ENCODE measurements at places on chromosomes 12 and 14.

DNA sequence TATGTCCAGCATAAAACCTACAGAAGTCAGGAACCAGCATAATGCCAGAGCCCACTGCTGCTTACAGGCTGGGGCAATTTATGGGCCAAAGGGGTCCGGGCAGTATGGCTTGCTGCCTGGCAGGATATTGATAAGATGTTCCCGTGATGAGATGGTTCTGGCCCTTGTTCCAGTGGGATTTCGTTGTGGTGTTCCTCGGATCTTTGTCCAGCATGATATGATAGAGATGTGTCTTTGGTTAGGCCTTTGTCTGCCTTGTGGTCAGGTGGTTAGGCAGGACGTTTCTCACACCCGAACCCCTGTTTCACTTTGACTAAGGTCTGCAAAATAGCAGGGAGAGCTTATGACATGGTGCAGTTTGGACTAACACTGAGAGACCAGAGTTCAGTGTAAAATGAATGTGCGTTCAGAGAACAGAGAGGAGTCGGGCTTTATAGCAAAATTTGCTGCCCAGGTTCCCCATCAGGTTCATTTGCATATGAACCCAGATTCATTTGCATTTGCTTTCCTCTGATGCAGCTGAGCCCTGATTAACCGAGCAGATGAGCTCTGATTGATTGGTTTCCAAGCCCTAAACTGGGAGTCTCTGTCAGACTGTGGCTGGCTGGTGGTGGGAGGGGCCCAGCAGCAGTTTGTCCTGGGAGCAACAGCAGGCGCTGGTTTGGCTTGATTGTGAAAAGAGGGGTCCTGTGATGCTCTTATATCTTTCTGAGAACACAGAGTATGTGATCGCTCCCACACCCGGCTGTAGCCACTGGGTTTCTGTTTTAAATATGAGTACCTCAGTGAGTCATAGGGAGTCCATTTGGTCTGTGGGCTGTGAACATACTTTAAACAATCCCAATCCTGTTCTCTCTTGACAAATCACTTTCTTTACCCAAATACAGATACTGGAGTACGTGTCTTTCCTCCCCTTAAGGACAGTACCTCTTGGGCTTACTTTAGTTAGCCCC lies 156.3 kb upstream of the PZP start:
- DNase-seq: no peak

DNA sequence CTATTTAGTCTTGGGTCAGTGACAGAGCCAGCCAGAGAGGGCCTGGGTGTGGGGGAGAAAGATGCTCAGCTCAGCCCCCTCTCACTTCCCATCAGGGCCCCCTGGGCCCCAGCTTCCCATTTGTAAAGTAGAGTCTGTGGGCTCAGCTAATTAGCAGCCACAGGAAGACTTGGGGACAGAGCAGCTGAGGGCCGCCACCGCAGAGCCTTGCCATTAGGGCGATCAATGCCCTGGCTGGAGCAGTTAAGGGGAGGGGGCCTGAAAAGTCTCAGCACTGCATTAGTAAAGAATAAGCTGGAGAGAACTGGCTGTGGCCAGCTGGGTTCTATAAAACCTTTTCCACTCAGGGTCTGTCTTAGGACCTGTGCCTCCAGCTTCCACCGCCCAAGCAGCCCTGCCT lies 2.7 kb downstream of the PLEKHD1 start:
- DNase-seq: no peak

GRCh38 chr12:117878605-117879004 lies 90.2 kb downstream of the KSR2 start:
- DNase-seq: no peak

DNA sequence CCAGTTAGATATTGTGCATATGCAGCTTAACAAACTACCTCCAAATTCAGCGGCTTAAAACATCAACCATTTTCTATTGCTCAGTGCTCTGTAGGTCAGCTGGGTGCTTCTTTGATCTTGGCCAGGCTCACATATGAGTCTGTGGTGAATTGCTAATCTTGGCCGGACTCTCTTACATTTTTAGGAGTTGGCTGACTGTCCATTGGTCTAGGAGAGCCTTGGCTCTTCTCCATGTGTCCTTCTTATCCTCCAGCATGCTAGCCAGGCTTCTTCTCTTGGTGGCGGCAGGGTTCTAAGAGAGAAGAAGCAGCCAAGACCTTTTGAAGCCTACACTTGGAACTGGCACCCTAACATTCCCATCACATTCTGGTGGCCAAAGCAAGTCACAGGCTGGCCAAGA lies 174.3 kb upstream of the PWP1 start:
- DNase-seq: no peak

- no peak for DNase-seq
Observed at GRCh38 chr12:84644908-84645307, 267.7 kb downstream of the SLC6A15 start.

- no peak for DNase-seq
Observed at GRCh38 chr12:12741660-12742059, 24.5 kb downstream of the CDKN1B start.

GRCh38 chr14:96482986-96483385 lies 19.2 kb upstream of the PAPOLA start:
- no peak for DNase-seq

DNA sequence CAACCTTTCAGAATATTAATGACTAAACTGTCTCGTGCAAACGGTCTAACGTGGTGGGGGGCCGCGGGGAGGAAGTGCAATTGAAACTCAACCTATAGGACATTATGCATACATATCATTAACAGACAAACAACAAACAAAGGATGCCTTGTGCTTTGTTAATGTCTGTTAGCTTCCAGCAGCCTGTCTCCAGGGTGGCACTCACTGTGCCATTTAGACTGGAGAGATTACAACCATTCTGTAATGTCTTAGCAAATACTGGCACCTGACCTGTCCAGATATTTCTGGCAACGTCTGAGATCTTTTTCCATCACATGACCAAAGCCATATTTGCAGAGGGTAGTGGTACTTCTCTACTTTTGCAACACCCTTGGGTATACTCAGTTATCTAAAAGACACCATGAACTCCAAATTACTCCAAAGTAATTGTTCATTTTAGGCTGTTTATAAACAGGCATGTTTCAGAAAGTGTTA lies 11.6 kb downstream of the BHLHE41 start:
- DNase-seq: no peak
